Activated naive CD4-positive, alpha-beta T cell treated with anti-CD3 and anti-CD28 coated beads, Interleukin-2, amount 50 U/mL, for 16 hours (primary cell): ENCODE measurements at places on chromosomes 1 and 21.

- no peak for DNase-seq
These were observed 184.4 kb downstream of the MRPL39 start for GRCh38 chr21:25422610-25423608.

GRCh38 chr1:27970401-27970800 lies 10.6 kb downstream of the XKR8 start:
- DNase-seq: no peak

- no peak for DNase-seq
These were observed 1098.1 kb upstream of the NCAM2 start for GRCh38 chr21:19900149-19900548.

DNA sequence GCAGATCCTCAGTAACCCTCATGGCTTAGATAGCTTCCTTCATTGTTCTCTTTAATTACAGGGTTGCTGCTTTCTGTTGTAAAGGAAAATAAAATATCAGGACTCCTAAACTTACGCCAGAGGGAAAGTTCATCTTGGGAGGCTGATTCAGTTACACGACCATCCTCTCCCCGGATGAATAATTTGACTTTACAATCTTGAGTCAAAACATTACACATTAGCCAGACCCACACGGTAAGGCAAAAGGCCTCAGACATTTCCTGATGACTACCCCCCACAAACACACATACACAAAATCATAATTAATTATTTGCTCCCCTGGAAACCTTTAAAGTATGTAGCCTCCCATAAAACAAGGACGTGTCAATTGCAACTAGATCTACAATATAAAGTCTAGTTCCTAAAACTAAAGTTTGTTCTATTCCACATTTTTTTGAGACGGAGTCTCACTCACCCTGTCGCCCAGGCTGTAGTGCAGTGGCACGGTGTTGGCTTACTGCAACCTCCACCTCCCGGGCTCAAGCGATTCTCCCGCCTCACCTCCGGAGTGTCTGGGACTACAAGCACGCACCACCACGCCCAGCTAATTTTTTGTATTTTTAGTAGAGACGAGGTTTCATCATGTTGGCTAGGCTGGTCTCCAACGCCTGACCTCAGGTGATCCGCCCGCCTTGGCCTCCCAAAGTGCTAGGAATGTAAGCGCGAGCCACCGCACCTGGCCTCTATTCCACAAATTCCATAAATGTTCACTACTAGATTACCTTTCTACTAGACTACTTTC lies 830 bp upstream of the PRDX1 start:
- DNase-seq: no peak

DNA sequence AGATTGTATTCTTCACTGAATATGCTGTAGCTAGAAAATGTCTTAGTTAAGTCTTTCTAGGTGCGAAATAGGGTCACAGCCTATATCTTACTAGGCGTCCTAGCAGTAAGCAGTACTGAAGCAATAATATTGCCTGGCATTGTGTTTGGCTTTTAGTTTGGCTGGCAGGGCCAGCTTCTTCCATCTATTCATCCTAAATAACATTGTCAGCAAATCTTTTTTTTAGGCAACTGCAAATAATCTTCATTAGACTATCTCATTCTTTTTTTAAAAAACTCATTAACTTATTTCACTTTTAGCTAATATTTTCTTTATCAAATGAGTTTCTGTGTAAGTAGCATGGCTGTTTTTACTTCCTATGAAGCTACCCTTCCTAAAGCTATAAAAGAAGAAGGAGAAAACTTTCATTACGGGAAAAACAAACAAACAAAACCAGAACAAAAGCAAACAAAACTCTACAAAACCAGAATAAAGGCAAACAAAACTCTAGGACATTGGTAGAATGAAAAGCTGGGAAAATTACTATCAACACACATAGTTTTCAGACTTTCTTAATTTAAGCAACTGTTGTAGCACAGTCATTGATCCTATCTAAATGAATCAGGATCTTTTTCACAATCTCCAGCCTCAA lies 506.0 kb downstream of the DPYD start:
- no peak for DNase-seq

DNA sequence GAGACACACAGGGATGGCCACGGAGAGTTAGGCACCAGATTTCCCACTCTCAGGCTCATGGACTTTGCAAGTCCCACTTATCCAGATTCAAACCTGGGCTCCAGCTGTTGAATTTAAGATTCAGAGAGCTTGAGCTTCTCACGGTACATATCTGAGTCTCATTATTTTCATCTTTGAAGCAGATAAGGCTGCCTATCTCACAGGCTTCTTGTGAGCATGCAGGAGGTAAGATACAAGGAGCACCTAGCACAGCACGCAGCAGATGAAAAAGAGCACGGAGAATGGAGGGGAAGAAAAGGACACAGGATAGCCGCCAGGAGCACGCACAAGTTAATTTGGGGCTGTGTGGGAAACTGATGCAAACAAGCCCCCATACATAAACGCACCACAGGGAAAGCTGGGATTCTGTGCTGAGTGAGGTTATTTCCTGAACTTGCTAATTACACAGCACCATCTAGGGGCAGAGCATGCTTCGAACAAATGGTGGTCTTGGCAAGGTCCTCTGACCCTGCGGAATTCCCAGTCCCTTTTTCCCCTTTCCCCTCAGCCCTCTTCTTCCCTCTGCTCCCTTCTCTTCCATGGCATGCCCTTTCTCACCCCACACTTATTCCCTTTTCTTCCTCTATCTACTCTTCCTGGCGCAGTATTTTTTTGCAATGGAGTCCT lies 134.7 kb upstream of the VANGL1 start:
- no peak for DNase-seq

- DNase-seq: no peak
These were observed 18.1 kb upstream of the IRF2BP2 start for GRCh38 chr1:234628089-234628488.

GRCh38 chr1:109543283-109543987 lies 3.8 kb downstream of the GPR61 start:
- DNase-seq: no peak

GRCh38 chr1:19009882-19010321 lies 53.4 kb upstream of the IFFO2 start:
- DNase-seq: no peak

GRCh38 chr1:177798614-177799013 lies 171.2 kb downstream of the SEC16B start:
- no peak for DNase-seq

DNA sequence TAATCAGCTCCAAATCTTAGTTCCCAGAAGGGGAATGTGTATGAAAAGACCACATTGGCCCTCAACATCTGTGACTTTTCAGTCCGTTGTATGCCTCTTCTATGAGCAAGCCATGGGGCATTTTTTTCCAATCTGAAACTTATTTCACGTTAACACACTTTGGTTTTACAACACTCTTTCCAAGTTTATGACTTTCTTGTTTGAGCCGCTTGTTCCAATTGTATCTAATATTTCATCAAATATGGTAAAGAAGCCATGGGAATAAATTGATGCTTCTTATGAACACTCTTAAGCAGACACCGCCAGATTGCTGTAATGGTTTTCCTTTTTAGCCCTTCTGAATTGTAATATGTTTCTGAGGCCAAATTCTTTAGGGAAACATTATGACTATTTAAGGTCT lies 359.9 kb downstream of the HLX start:
- no peak for DNase-seq

DNA sequence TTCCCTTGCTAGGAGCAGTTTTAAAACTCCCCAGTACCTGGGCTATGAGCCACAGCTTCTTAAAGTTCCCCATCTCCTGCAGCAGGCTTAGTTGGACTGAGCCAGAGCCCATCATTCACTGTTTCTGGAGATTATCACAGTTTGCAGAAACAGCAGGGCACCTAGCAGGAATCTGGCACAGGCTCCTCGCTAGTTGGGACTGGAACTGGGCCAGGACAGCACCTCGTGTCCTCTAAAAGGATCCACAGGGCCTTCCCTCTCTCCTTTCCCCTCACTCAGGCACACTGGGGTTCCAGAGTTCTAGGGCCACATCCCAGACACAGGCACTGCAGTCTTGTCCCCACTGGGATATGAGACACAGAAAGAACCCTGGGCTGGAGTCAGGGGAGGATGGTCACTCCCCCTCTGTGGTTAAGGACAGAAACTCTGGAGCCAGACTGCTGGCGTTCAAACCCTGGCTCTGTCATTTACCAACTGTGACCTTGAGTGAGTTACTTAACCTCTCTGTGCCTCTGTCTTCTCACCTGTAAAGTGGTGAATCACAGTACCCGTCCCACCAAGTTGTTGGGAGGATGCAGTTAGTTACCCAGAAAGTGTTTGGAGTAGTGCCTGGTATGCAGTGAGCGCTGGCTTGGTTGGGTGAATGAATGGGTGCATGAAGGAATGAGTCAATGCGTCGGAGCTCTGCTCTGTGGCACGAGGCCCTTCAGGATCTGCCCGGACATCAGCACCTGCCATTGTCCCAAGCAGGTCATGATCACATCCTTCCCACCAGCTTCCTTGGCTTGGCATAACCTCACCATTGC lies 18.8 kb upstream of the ECE1 start:
- DNase-seq: no peak

DNA sequence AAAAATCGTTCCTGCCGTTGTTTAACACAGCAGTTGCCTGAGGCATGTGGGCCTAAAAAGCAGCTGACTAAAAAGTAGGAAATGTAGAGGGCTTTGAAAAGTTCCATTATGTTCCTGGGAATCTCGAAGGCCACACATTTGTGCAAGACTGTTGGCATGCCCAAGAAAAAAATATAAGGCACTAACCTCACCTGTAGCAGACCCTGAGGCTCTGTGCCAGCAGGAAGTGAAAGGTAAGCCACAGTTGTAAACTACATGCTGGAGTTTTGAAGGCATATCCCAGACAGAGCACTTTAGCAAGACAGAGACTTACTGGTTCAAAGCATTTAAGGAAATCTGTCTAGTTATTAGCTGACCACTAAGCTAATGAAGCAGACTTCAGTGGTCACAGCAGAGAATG lies 52.7 kb downstream of the TRMT1L start:
- no peak for DNase-seq

- DNase-seq: no peak
These were observed 55.6 kb upstream of the FMOD start for GRCh38 chr1:203406446-203407045.

GRCh38 chr1:194076646-194077045 lies 890.2 kb upstream of the B3GALT2 start:
- no peak for DNase-seq

GRCh38 chr1:245094954-245095353 lies 59.8 kb upstream of the KIF26B start:
- no peak for DNase-seq

- no peak for DNase-seq
These were observed 468.7 kb upstream of the B3GALT2 start for GRCh38 chr1:193654951-193655735.

DNA sequence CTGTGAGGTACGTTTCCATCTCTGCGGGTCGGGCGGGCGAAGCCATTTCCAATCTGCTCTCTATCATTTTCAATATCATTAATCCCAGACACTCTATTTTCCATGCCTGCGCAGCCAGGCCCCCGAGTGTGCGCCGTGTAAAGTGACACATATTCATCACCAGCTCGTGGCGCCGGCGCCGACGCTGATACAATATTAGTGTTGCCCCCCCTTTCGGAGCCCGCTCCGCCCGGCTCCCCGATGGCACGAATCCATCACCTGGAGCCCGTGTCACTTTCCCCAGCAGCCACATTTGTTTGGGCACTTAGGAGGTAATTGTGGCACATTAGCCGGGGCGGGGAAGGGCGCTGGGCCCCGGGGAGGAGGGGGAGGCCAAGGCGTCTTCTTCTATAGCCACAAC lies 33.7 kb upstream of the DMBX1 start:
- no peak for DNase-seq

DNA sequence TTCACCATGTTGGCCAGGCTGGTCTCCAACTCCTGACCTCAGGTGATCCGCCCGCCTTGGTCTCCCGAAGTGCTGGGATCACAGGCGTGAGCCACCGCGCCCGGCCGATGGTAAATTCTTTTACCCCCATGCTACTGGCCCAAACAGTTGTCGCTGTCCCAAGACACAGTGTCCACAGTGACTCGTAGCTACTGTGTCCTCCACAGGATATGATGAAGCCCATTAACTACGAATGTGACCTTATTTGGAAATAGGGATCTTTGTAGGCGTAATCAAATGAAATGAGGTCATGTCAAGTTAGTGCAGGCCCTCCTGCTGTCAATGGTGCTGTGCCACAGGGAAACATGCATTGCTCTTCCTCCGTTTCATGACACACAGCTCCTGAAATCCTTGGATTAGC lies 8.5 kb downstream of the FNDC10 start:
- DNase-seq: no peak

GRCh38 chr1:216925962-216926625 lies 202.9 kb upstream of the ESRRG start:
- no peak for DNase-seq

GRCh38 chr1:165562571-165562970 lies 18.8 kb downstream of the LRRC52 start:
- DNase-seq: no peak

DNA sequence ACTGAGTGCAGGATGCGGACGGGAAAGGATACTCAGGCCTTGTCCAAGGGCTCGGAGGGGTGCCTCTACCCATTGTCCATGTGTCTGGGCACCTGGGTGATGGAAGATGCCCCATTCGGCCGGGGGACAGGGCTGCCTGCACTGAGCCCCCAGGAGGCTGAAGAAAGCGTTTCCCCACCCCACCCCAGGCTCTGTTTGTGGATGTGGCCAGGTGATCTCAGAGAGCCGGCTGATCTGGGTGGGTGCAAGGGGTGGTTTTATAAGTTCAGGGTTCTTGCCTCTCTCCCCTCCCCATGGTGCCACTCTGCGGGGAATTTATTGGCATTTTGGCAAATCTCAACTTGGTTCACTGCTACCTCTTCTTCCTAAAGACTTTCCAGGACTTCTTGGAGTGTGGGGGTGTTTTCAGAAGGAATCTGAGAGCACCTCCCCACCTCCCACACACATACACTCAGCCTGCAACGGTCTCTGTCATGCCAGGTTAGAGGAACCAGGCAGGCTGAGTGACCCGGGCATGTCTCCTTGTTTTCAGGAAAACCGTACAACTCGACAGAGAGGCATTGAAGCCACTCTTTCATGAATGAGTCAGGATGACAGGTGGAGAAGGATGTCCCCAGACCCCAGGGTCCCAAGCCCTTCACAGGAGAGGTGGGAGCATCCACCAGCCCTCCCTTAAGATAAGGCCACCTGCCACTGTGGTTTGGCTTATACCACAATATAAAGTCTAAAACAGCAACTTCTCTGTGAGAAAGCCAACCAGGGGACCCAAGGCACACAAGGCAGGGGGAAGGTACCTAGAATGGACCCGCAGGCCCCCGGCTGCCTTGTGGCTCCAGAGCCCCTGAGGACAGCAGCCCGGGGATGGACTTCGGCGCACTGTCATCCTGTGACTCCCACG lies 174.9 kb downstream of the ETS2 start:
- DNase-seq: no peak

DNA sequence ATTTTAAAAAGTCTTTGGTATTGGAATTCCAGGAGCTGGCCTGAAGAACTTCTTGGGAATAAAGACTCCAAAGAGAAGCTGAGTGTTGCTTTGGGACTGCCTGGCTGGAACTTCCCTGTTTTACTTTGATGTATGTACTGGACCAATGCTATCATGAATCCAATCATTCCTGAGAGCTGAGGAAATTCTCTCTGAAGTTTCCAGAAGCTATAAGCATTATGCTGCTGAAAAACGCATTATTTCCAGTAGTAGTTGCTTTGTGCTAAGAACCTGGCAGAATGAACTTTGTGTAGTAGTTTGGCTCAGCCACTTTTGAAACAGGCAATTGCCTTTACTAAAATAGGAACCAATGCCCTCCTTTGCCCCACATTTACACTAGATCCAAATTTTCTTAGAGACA lies 260.7 kb downstream of the HLX start:
- no peak for DNase-seq
